Stimulated activated CD4-positive, alpha-beta T cell treated with anti-CD3 and anti-CD28 coated beads, TNF-alpha, amount 100 ng/mL, for 4 hours (primary cell): ENCODE measurements at places on chromosomes 16 and 17.

GRCh38 chr17:61412860-61413660 lies 13.4 kb downstream of the TBX2 start:
- no peak for DNase-seq

DNA sequence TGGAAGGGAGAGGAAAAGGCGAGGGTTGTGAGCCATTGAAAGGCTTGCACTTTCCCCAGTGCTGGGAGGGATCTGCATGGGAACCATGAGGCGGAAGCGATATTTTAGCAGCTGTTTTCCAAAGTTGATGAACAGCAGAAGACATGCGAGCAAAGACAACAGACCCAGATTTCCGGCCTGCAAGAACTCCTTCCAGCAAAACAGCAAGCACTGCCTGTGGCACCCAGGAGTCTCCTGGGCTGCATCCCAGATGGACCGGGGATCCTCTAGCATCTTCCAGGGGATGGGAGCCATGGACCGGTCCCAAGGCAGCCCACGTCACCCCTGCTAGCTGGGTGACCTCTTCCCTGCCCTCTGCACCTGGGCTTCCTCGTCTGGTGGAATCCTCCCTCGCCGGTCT lies 162.8 kb downstream of the IRF8 start:
- DNase-seq: no peak

- no peak for DNase-seq
Measured at GRCh38 chr17:39972271-39972670, 8.3 kb upstream of the PSMD3 start.

DNA sequence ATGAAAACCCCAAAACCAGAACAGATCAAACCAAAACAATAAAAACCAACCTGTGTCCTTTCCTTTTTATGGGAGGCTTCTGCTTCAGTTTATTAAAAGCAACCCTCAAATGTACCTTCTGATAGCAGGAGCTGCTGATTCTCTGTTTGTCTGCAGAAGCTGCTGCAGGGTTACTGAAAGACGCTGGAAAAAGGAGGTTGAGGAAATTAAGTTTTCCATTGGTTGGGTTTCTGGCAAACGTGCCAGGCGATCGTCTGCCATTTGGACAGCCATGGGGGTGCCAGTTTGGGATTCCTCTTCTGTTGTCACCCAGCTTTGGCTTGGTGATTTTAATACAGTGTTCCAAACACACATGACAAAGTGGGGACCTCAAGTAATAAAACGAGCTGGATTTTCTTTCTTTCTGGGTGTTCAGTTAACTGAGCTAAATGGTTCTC lies 185.4 kb upstream of the ZFHX3 start:
- DNase-seq: no peak

DNA sequence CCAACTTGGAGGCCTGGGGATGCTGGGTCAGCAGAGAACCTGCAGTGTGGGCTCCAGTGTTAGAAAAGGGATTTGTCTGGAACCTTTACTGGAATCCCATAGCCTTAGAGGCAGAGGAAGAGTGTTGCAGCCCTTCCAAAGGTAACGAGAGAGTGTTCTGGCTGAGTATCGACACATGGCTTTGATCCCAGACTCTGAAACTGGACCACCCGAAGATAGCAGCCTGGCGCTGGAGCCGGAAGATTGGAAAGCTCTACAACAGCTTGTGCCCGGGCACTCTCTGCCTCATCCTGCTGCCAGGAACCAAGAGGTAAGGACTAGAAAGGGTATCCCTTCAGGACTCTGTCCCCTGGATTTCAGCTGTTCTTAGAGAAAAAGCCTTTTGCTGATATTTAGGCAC lies 39.7 kb downstream of the REXO5 start:
- DNase-seq: no peak

- no peak for DNase-seq
Measured at GRCh38 chr17:66755944-66756290, 79.0 kb upstream of the CACNG5 start.

GRCh38 chr17:63232565-63233310 lies 213.4 kb downstream of the CYB561 start:
- DNase-seq: no peak

GRCh38 chr16:70253291-70254106 lies 1.8 kb upstream of the EXOSC6 start:
- no peak for DNase-seq

- DNase-seq: no peak
Measured at GRCh38 chr16:60318486-60318885, 1584.4 kb upstream of the GOT2 start.

DNA sequence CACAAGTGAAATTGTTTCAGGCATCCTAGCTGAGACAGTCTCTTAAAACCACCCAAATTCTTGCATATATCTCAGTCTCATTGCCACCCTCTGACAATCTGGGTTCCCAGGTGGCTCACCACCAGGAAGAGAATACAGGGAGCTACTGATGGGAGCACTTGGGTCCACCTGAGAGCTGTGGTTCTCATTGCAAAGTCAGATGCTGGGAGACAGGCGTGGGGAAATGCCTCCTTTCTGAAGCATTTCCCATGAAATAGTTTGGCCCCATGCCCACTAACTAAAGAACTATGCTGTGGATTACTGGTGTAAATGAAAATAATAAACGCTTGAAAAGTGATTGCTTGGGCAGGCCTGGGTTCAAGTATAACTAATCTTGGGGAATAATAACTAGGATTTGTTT lies 70.3 kb downstream of the CMC2 start:
- DNase-seq: no peak

DNA sequence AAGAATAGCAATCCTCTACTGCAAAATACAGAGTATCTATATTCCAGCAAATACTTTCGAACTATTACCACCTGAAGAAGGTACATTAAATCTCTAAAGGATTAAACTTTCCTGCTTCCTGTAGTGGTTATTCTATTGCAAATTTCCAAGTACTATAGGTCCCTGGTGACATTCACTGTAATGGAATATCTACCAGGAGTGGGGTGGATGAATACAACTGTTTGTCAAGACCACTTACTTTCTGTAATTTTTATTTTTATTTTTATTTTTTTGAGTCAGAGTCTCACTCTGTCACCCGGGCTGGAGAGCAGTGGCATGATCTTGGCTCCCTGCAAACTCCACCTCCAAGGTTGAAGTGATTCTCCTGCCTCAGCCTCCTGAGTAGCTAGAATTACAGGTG lies 389.5 kb downstream of the TMEM114 start:
- DNase-seq: no peak

- no peak for DNase-seq
Measured at GRCh38 chr17:2235792-2236366, 67.7 kb downstream of the SMG6 start.

DNA sequence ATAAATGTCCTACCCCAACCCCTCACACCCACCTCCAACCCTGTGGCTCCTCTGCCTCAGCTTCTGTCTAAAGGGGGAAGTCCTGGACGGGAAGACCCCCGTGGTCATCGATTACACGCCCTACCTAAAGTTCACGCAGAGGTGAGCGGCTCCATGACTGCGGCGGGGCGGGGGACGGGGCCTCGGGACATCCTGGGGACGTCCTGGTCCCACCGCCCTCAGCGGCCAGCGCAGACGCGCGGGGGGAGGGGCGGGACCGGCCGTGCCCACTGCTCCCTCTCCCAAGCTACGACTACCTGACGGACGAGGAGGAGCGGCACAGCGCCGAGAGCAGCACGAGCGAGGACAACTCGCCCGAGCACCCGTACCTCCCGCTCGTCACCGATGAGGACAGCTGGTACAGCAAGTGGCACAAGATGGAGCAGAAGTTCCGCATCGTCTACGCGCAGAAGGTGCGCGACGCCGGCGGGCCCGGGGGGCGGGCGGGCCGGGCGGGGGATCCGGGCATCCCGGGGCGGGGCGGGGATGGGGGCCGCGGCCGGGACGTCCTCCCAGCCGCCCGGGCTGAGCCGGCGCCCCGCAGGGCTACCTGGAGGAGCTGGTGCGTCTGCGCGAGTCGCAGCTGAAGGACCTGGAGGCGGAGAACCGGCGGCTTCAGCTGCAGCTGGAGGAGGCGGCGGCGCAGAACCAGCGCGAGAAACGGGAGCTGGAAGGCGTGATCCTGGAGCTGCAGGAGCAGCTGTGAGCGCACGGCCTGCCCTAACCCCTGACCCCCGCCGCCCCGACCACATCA lies 6.7 kb downstream of the RUNDC3A start:
- no peak for DNase-seq

GRCh38 chr17:56230660-56231059 lies 77.4 kb downstream of the ANKFN1 start:
- DNase-seq: no peak

DNA sequence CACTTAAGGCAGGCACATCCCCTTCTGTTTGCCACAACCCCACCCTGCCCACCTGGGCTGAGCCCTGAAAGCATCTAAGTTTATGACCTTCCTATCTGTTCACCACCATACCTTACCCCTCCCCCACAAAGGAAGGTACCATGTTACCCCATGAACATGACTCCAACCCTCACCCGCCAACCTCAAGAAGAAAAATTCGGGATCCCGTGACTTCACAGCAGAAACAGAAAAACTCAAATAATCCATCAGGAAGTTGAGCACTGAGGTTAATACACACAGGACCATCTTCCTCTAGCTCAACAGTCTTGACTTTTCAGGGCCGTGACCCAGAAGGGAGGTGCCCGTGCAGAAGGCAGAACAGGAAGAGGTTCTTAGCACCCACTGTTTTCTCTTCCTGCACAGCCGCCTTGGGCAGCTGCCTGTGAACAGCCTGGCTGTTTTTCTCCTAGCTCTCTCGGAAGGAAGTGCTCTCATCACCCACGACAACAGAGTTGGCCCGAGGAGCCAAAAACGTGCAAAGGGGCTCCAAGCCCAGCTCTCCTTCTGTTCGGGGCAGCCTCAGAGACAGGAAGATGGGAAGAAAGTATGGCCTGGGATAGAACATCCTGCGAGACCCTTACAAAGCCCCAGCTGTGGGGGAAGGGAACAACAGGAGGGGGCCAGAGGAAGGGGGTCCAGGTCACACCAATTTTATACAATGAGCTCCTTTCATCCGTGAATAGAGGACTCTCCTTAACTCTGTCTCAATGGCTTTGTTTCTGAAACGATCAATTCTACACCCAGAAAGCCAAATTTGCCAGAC lies 101.1 kb downstream of the XYLT1 start:
- peak; percentile 16 for DNase-seq

GRCh38 chr17:44279666-44280391 lies 11.9 kb upstream of the SLC4A1 start:
- DNase-seq: no peak

DNA sequence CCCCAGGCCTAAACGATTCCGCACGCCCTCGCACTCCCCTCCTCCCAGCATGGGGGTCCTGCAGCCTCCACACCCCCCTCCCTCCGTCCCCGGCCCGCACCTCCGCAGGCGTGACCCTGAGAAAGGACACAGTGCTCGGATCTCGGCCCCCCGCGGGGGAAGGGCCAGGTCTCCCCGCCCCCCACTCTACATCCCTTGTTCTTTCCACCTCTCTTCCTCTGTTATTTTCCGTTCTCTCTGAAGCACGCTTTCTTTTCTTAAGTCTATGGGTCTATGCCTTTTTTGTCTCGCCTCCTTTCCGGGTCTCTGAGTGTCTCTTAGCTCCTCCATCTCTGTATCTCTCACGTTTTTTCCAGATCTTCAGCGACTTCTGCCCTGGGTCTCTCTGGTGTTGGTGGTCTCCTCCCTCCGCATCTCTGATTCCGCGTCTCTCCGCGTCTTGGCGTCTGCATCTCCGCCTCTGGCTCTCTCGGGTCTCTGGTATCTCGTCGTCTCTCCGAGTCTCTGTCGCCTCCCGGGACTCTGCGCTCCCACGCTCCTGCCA lies 2.1 kb upstream of the HES7 start:
- DNase-seq: no peak

DNA sequence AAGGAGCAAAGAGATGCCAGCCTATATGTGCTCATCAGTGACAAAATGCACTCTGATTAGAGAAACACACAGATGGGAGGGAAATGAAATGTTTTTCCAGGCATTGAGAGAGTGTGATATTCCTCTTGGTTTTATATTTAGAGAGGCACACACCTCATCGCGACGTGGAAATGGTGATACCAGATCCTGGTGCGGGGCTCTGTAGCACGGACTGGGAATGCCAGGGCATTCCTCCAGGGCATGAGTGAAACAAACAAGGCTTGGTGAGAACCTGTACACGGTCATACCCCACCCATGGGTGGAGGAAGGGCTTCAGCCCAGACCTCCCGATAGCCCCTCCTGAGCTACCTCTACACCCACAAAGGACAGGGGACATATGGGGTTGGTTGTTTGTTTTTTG lies 280.2 kb downstream of the C16orf95 start:
- no peak for DNase-seq

DNA sequence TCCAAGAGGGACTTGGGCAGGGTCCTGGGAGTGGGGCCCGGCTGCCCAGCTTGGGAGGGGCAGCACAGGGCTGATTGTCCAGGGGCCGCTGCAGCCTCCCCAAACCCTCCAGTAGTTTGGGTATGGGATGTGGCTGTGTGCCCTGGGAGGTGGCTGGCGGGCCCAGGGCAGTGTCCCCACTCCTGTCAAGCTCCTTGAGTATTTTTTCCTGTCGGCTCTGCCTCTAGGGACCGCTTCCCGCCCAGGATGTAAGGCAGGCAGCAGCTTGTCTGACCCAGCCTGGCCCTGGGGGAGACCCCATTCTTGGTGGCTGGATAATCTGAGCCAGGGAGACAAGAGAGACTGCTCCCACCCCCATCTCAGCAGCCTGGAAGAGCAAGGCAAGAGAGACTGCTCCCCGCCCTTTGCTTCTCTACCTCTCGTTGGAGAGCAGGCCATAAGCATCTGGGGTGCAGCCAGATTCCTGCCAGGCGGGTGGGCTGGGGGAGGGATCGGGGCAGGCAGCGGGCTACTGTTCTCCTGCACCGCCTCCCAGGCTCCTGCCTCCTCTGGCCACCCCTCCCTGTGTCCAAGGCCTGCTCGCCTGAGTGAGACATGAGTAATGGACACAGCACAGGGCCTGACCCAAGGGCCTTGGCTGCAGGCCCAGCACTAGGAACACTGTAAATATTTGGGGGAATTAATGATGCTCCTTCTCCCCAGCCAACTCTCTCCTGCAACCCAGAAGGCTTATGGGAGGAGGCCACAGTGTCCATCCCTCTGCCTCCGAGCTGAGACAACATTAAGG lies 18.4 kb upstream of the ITGA3 start:
- DNase-seq: no peak

DNA sequence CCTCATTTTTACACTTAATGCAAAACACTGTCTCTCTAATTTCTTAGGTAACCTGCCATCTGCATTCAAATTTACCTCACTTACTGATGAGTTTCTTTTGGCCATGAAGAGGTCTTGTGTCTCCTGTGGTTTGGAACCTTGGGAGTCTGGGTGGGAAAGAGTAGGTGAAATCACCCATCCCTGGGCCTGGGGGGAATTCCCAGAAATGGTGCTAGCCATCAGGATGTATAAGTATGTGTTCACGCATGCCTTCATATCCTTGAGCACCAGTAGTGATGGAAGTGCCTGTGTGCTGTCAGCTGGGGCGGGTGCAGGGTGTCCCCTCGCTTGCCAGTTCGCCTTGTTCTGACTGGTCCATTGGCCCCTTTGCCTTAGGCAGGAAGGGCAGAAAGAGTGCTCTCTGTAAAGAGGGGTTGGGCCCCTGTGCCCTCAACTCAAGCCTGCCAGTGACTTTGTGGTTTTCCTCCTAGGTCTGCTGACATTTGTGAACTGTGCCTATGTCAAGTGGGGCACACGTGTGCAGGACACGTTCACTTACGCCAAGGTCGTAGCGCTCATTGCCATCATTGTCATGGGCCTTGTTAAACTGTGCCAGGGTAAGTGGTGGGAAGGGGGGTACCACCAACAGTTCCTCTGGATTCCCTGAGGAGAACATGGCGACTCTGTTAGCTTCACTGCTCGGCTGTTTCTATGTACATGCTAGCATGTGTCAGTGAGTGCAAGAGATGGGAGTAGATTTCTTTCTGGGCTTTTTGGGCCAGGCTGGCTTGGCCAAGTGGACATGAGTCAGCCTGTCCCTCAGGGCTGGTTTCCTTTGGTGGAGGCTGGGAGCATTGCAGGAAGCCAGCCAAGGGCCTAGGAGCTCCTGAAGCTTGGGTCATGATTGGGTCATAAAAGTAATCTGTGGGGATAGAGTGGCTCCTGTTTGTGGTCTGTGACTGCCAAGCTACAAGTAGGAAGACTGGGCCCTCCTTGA lies 23.2 kb downstream of the SLC7A6OS start:
- no peak for DNase-seq
